ENCODE measurements at places on chromosomes 12 and 14.

DNA sequence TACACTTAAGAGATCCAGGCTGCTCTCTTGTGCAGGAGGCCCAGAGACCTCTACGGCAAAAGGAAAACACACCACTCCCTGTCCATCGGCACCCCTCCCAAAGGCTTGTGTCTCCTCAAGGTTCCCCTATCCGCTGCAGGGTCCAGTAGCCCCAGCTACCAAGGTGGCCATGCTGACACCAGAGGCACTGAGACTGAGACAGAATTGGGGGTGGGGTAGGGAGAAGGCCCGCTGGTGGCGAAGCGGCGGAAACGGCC lies 590 bp downstream of the DDIT3 start:
- peak; percentile 21 for DNase-seq

DNA sequence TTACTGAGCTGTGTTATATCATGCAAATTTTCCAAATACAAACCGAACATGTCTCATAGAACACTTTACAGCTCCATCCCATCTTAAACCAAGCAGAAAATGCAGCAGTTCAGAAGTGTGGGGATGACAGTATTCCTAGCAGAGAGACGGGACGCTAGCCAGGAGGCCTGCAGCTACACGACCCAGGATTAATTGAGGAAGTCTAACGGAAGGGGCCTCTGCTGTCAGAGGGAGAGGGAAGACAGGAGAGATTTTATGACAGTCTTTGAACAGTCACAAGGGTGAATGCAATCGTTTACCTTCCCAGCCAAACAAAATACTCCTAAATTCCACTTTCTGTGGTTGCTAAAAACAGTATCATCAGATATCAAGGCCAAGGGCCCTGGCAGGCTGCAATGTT lies 261.9 kb downstream of the TMEM132D start:
- DNase-seq = no peak

DNA sequence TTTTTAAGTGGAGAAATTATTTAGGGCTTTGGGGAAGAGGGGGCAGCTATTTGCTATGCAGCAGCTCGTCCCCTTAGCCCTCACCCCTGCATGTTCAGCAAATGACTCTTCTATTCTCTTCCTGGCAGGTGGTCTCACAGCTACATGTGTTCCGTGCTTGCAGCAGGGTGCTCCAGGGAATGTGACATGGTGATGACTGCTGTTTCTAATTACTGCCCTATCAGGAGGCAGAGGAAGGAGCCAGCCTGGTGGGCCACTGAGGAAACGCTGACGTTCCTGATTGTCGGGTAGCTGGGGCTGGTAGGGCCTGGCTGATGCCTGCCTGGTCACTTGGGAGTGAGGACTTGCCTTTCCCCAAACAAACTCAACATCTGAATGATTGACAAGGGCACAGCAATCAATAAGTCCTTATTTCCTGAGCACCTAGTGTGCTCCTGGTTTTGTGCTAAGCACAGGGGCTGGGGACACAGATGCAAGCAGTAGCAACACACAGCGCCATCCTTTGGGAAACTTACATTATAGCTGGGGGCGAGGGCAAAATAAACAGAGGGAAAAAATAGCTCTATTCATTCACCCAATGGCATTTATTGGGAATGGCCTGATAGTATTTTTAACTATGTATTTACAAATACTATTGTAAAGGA lies 377.8 kb downstream of the FUT8 start:
- DNase-seq = no peak

GRCh38 chr12:45703942-45704341 lies 25.6 kb upstream of the ARID2 start:
- no peak for DNase-seq

- DNase-seq = no peak
Observed at GRCh38 chr12:104055686-104056388, 5.8 kb upstream of the GLT8D2 start.

DNA sequence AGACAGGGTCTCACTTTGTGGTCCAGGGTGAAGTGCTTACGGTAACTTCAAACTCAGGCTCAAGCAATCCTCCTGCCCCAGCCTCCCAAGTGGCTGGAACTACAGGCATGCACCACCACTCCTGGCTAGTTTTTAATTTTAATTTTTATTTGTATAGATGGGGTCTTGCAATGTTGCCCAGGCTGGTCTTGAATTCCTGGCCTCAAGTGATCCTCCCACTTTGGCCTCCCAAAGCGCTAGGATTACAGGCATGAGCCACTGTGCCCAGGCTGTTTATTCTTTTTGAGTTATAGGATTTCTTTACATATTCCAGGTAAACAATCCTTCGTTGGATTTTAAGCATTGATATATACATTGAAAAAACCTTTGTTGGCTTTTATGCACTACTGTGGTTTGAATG lies 26.7 kb downstream of the SOCS2 start:
- no peak for DNase-seq
